DND-41 (cell line): ENCODE measurements at places on chromosomes 13 and 19.

- peak; percentile 85 for DNase-seq
These were observed at the start of the genes MAN2B1 and WDR83 for GRCh38 chr19:12666265-12667048. MAN2B1 (minus strand) TSS chr19:12666742; CDS start chr19:12666701, 41 bp downstream. WDR83 (plus strand) TSS chr19:12666807; CDS start chr19:12669791, 2,984 bp downstream.

DNA sequence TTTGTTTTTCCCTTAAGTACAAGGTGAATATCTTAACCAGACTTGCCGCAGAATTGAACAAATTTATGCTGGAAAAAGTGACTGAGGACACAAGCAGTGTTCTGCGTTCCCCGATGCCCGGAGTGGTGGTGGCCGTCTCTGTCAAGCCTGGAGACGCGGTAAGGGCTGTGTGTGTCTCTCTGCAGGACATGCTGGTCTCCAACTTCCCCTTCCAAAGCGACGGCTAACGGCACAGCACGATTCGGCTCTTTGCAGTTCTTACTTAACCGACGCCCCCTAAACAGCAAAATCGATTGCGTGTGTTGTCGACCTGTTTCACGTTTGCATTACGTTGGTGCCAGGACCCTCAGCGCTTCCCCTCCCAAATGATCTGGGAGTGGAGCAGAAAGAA, 73.2 kb downstream of the GGACT start:
- no peak for DNase-seq

DNA sequence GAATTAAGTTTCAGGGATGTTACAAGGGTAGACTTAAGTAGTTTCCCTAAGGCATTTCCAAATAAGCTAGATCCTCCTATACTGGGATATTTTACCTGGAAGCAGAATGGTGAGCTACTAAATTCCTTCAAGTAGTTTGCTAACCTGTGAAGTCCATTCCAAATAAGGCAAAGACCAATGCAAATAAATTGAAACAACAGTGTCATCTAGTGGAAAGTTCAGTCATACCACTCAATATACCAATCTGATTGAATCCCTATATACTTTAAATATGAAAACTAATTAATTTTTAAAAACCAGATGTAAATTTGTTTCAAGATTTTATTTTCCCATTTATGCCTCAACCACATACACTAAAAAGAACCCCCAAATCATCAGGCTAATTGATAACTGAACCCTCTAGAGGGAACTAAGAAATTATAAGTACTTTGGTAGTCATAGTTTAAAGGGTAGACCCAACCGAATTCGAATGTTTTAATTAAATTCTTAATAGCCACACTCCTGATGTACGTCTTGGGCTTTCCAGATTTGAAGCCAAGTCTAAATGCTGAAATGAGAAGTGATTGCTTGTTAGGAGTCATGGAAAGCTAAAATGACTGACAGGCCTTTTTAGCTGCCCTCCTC, 223.7 kb downstream of the TBC1D4 start:
- no peak for DNase-seq

- peak; percentile 50 for DNase-seq
These were observed 566 bp downstream of the TIMM13 start for GRCh38 chr19:2426611-2427428.

GRCh38 chr13:39039041-39039440, 785 bp downstream of the NHLRC3 start:
- no peak for DNase-seq

- DNase-seq = no peak
These were observed 453.9 kb downstream of the COG6 start for GRCh38 chr13:40109351-40109844.

DNA sequence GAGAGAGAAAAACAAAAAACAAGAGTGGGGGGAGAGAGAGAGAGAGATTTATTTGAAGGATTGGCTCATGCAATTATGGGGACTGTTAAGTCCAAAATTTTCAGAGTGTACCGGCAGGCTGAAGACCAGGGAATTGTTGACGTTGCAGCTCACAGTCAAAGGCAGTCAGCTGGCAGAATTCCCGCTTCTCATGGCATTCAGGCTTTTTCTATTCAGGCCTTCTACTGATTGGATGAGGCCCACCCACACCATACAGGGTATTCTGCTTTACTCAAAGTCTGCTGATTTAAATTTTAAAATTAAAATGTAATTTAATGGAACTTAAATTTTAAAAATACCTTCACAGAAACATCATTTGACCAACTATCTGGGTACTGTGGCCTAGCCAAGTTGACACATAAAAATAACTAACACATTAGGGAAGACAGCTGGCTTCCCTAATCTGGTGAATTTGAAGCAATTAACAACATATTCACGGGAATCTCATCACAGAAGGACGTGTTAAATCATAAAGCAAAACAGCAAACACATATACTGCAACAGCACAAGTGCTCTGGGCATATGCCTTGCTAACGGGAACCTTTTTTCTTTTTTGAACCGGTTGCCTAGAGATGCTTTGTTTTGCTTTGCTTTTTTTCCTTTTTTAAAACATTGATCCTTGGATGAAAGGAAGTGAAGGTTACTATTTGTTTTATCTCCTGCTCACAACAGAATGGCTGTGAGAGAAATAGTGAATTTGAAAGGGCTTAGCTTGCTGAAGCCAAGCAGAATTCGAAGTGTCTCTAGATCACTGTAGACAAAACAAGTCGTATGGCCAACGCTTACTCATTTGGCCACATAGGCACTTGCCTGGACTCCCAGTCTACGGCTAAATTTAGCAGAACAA, 505.1 kb downstream of the IRS2 start:
- DNase-seq = no peak

- no peak for DNase-seq
These were observed 22.4 kb downstream of the AMER2 start for GRCh38 chr13:25149711-25150110.

DNA sequence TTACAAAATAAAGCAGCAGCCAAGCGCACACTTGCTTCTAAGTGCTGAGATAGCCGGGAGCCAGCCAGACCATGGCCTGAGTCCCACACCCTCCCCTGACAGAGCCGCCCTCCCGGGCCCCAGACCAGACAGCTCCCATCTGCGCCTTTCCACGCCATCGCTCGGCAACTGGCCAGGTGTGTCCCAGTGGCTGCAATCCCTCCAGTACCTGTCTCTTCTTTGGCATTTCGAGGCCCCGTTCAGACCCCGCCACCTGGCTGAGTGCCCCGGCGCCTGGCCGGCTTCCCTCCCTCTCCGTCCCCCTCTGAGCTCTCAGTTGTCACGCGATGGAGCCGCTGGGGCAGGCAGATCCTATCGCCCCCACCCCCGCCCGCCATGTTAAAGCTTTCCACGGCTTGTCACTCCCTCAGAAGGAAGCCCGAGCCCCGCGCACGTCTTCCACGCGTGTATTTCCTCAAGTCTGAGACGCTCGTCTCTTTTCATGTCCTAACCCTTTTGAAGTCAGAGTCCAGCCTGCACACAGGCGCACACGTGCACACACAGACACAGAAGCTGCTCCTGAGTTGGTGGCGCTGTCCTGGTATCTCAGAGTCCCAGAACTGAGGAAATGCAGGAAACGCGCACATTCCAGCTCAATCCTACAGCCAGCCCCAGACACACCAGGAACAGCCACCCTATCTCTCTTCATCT, 7.9 kb downstream of the MLLT1 start:
- DNase-seq = no peak

- DNase-seq = no peak
These were observed 20.5 kb downstream of the ZNF114 start for GRCh38 chr19:48290401-48290770.

GRCh38 chr19:44228318-44228717, 16.0 kb downstream of the ZNF227 start:
- no peak for DNase-seq

DNA sequence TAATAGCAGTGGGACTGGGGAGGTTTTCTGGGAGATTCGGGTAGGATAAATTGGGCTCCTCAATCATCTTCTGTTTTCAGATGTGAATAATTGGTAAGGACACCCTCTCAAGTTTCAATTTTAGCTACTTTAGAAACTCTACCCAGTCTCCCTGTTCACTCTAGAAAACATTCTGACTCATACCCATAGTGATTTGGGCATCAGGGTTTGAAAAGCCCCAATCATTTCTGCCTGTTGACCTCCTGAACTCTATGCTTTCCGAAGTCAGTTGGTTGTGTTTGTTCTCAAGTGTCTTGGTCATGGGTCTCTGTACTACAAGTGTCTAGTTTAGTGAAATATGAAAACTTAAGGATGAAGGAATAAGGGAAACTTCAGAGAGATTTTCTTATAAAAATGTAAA, 911.3 kb upstream of the GPC6 start:
- DNase-seq = no peak

DNA sequence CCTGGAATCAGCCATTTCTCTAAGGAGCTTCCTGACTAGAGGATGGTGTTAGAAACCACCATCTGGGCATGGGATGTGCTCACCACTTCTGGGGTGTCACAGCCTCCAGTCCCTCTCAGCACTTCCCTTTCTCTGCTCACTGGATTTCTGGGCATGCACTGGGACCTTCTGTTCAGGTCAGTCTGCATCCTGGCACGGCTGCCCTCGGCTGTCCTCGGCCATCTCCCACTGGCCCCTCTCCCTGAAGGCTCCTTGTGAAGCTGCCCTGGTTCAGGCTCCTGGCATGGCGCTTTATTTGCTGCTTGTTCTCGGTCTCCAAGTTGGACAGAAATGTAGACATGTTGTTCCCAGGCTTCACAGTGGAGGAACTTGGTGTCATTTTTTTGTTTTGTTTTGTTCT, 60.0 kb downstream of the TEX29 start:
- DNase-seq = no peak

- DNase-seq = no peak
These were observed 7.1 kb downstream of the CD37 start for GRCh38 chr19:49342291-49342721.

DNA sequence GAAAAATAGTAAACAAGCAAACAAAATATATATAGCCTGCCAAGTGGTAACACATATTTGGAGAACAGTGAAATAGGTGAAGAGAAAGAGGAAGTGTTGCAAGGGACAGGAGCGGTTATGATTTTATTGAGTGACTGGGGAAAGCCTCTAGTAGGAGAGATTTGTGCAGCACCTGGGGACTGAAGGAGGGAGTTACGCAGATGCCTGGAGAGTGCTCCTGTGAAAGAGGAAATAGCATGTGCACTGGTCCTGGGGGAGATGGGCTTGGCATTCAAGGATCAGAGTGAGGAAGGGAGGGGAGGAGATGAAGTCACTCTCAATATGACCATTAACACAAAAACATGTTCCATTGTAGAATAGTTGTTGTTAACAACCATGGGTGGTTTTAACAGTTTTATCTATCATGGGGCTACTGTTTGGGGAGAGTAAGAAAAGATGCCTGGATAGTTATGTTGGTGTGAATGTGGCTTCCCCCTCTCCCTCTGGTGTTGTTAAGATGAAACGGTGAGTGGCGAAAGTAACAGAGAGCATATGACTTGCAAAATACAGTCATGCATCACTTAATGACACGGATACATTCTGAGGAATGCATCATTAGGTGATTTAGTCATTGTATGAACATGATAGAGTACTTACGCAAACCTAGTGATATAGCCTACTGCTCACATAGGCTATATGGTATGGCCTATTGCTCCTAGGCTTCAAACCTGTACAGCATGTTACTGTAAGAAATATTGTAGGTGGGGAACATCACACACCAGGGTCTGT, 251.7 kb upstream of the ARGLU1 start:
- no peak for DNase-seq

GRCh38 chr13:31207661-31208552, 8.1 kb downstream of the B3GLCT start:
- no peak for DNase-seq

DNA sequence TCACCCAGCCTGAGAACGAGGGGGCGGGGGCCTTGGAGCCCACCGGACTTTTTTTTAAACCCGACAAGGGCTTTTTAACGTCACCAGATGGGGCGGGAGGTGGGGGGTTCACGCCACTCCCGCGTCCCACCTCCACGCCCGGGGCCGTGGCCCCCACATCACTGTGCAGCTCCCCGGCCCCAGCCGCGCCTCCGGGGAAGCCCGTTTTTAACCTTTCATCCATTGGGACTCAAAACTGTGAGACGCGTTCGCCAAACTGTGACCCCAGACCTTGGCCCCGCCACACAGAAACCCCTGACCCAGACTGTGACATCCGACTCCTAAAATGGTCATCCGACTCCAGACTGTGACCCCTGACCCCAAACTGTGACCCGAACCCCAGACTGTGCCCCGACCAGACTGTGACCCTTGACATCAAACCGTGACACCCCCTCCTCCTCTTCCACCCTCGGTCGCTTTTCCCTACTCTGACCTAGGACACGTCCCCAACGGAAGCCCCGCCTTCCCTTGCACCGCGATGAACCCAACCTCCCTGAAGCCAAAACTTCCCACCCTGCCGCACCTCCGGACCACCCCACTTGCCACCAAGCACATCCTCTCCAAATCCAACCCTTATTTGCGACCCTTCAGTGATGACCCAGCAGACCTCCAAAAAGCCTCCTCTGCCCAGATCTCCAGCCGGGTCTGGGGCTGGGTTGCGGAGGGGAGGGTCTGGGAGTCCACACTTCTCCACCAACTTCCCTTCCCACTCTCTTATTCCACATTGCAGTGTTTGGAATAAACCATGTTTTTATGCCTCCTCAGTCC, 1.5 kb upstream of the GRWD1 start:
- DNase-seq = no peak

DNA sequence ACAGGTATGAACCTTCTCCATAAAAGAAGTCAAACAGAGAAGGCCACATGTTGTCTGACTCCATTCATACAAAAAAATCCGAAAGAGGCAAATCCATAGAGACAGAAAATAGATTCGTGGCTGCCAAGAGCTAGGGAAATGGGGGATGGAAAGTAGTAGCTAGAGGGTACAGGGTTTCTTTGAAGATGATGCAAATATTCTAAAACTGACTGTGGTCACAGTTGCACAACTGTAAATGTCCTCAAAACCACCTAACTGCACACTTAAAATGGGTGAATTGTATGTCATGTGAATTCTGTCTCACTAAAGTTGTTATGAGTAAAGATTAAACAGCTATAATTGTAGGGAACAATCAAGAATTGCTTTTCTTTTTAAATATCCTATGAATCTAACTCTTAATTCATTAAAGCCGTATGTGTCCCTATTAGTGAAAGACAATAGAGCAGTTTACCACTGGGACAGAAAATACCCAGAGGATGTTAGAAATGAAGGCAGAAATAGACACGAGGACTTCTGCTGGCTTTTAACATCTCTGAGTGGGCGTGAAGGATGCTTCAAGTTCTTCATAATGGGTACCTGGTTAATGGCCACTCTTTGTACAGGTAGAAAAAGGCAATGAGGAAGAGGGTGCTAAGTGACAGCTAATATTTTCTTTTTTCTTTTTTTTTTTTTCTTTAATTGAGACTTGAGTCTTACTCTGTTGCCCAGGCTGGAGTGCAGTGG, 21.2 kb downstream of the INSR start:
- peak; percentile 20 for DNase-seq

DNA sequence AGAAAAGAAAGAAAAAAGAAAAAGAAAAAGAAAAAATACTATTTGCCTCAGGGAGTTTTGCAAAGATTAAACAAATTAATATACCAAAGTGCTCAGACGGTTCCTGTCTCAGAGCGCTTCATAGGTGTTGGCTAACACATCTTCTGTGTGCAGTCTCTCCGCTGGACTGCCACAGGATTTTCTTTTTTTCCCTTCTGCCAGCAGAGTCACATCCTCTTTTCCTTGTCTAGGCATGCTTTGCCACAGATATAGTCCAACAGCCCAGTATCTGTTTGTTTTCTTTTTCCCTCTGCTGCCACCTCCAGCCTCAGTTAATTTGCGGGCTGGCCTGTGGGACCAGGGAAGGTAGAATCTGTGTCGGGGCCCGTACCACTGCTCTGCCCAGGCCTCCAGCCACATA, 3.4 kb upstream of the URAD start:
- DNase-seq = no peak

- peak; percentile 75 for DNase-seq
These were observed 8.5 kb upstream of the CA11 start for GRCh38 chr19:48654299-48655059.
